ENCODE measurements at places on chromosomes 11 and 22. TPM values are rescaled to one million over a fixed set of nuclear protein-coding genes. Genes with fewer than 3 reads are reported as not detected.

The GDPD4 gene
- total RNA-seq: not detected

The CHKA gene
- total RNA-seq: 25.4 TPM

The BAIAP2L2 gene
- total RNA-seq: under 0.01 TPM

The TRIM34 gene
- total RNA-seq: 9.4 TPM

The NPAS4 gene
- total RNA-seq: not detected

The PIH1D2 gene
- 0.40 TPM for total RNA-seq

The TRIM29 gene
- total RNA-seq: not detected

The HORMAD2 gene
- not detected for total RNA-seq

The UPK3A gene
- total RNA-seq: not detected

The CHID1 gene
- total RNA-seq: 42.3 TPM

The CNGA4 gene
- not detected for total RNA-seq

The MMP8 gene
- not detected for total RNA-seq

The KCNA4 gene
- not detected for total RNA-seq

The OR5AR1 gene
- total RNA-seq: not detected

The GP1BB gene
- 2.6 TPM for total RNA-seq

The BMAL1 gene
- total RNA-seq: 6.3 TPM

The CYTH4 gene
- total RNA-seq: under 0.01 TPM

The C11orf87 gene
- not detected for total RNA-seq

The DBX1 gene
- total RNA-seq: not detected

The OR10D3 gene
- total RNA-seq: not detected

The CTSF gene
- total RNA-seq: 18.5 TPM

The OR6T1 gene
- total RNA-seq: not detected

The TMPRSS4 gene
- total RNA-seq: not detected

The AQP11 gene
- 0.40 TPM for total RNA-seq

The DDI1 gene
- total RNA-seq: not detected

The CSNK2A3 gene
- total RNA-seq: 4.2 TPM

The B4GALNT4 gene
- total RNA-seq: 0.20 TPM

The TMEM151A gene
- total RNA-seq: not detected

The ARHGAP8 gene
- total RNA-seq: not detected

The C11orf98 gene
- 37.5 TPM for total RNA-seq

The MLC1 gene
- not detected for total RNA-seq

The LDHAL6A gene
- not detected for total RNA-seq

The TREH gene
- not detected for total RNA-seq

The CCND1 gene
- total RNA-seq: 371 TPM

The CRYAB gene
- 0.22 TPM for total RNA-seq

The ZNRF3 gene
- total RNA-seq: 2.0 TPM

The SLC1A2 gene
- total RNA-seq: not detected

The TMA7B gene
- not detected for total RNA-seq

The PAMR1 gene
- total RNA-seq: 0.22 TPM

The RAC2 gene
- 15.3 TPM for total RNA-seq

The KCNC1 gene
- total RNA-seq: not detected

The OR8A1 gene
- total RNA-seq: under 0.01 TPM

The NDUFS8 gene
- total RNA-seq: 107 TPM

The UBTFL1 gene
- total RNA-seq: not detected

The TSPAN32 gene
- not detected for total RNA-seq

The TBX10 gene
- total RNA-seq: not detected

The TMEM121B gene
- under 0.01 TPM for total RNA-seq

The TRIM51 gene
- not detected for total RNA-seq
